Naive B cell (primary cell): ENCODE measurements at places on chromosomes 4 and X. TPM values are rescaled to one million over a fixed set of nuclear protein-coding genes. Genes with fewer than 3 reads are reported as not detected.

GRCh38 chr4:186074189-186074588 is 5.2 kb downstream of the TLR3 start:
- no peak for DNase-seq

- no peak for DNase-seq
Measured at GRCh38 chr4:158290912-158291311, 80.6 kb downstream of the TMEM144 start.

DNA sequence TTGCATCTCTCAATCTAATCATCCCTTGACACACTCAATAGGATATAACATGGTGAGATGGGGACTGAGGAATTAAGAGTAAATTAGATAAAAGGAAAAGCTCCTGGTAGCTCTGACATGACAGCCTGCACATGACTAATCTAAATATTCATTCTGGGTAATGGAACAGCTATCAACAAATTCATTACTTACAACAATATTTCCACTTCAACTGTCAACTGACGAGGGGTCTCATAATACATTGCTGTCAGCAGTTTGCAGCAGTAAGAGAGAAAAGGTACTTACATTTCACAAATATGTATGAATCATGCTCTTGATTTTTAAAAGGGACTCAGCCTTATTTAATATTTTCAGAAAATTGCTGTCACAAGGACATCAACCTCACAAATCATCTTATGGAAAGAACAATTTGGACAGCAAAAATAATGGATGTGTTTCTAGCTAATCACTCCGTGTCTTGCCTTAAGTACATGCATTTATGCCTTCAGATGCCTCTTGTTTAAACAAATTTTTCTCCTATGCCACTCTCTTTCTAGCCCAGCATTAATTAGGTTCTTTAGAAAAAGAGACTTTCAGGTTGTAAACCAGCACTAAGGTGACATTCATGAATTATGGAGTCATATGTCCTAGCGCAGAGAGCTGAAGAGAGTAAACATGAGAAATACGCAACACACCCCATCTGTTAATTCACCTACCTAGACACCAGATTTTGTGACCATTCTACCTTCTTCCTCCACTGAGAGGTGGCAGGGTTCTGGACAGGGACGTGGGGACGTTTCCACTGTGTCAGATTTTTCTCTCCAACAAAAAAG is 99.6 kb upstream of the TMEM150C start:
- no peak for DNase-seq

- DNase-seq: no peak
Measured at GRCh38 chr4:162232349-162232748, 68.5 kb upstream of the FSTL5 start.

The FAM236B gene
- polyA plus RNA-seq: not detected
